ENCODE measurements at places on chromosomes 16 and 17. TPM values are rescaled to one million over a fixed set of nuclear protein-coding genes. Genes with fewer than 3 reads are reported as not detected.

The KRTAP16-1 gene
- not detected for total RNA-seq

The NLGN2 gene
- 14.5 TPM for total RNA-seq

The CCL4 gene
- 22.9 TPM for total RNA-seq

The TP53TG3C gene
- not detected for total RNA-seq

- DNase-seq: no peak
Measured at GRCh38 chr16:8087597-8088289, 502.6 kb downstream of the TMEM114 start.

- no peak for DNase-seq
Measured at GRCh38 chr16:51440131-51440889, 289.2 kb upstream of the SALL1 start.

GRCh38 chr17:8080799-8081219 lies 6.7 kb downstream of the ALOX12B start:
- no peak for DNase-seq

DNA sequence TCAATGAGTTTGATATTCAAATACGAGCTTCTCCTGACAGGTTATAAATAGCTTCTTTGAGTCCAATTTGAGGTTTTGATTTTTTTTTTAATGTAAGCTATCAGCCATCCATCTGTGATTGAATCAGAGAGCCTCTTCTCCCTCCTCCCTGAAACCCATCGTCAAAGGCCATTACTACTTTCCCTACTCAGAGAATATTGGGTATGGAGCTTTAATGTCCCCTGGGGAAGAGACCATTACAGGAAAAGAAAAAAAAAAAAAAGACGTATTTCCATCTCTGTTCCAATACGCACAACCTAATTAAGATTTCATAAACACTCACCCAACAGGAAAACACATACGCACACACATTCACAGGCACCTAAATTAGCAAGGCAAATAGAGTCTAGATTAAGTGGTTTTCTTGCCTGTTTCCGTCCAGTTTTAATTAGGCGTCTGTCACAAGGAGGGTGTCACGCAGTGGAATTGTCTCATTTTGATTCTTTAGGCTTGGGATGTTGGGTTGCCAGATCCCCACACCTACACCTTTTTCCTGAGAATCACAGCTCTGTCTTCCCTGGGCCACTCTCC lies 194.3 kb upstream of the RPL38 start:
- DNase-seq: no peak

- no peak for DNase-seq
Measured at GRCh38 chr16:4685292-4685691, 8.1 kb upstream of the NUDT16L1 start.

DNA sequence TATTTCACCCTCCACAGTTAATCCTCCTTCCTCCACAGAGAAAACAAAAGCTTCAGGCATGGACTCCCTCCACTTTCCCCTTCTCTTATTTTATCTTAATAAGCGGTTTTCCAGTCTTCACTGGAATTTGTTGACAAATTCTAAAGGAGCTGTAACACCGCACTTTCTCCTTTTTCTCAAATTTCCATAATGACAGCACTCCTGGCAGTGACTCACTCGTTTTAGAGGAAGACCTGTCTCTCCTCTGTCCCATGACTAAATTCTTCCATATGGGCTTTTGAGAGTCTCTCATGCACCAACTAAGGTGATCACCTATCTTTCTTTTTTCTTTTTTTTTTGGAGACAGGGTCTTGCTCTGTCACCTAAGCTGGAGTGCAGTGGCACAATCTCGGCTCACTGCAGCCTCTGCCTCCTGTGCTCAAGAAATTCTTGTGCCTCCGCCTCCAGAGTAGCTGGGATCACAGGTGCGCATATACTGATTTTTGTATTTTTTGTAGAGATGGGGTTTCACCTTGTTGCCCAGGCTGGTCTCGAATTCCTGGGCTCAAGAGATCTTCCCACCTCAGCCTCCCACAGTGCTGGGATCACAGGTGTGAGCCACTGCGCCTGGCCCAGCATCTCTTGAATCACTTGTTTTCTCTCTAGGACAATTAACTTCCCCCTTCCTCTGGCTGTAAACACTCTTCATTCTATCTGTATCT lies 7.7 kb downstream of the ITGAM start:
- no peak for DNase-seq

GRCh38 chr17:1179818-1180742 lies at the start of gene ABR:
ABR (minus strand) TSS chr17:1179981; CDS start chr17:1179727, 254 bp downstream.
- DNase-seq: peak; percentile 40

DNA sequence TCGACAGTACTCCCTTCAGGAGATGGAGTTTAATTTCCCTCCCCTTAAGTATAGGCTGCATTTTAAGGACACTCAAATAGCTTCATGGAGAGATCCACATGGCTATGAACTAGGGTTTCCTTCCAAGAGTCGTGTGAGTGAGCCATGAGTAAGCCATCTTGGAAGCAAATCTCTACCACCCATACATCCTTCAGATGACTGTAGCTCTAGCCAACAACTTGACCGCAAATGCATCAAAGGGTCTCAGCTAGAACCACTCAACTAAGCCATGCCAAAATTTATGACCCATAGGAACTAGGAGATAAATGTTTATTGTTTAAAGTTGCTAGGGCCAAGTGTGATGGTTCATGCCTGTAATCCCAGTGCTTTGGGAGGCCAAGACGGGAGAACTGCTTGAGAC lies 43.4 kb downstream of the METTL16 start:
- no peak for DNase-seq

DNA sequence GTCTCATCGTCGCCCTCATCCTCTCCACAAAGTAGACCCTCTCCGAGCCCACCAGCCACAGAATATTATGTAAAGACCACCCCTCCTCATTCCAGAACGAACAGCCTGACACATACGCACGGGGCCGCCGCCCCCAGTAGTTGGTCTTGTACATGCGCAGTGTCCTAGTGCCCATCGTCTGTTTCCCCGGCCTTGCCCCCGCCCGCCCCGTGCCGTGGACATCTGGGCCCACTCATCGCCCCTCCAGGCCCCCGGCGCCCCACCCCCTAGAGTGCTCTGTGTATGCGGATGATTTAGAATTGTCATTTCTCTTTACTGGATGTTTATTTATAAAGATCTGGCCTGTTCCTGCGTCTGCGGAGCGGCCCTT lies 475 bp upstream of the AMDHD2 start:
- DNase-seq: no peak

- DNase-seq: no peak
Measured at GRCh38 chr17:31269036-31269577, 27.9 kb downstream of the OMG start.
